ENCODE measurements at places on chromosomes 16 and 17.

DNA sequence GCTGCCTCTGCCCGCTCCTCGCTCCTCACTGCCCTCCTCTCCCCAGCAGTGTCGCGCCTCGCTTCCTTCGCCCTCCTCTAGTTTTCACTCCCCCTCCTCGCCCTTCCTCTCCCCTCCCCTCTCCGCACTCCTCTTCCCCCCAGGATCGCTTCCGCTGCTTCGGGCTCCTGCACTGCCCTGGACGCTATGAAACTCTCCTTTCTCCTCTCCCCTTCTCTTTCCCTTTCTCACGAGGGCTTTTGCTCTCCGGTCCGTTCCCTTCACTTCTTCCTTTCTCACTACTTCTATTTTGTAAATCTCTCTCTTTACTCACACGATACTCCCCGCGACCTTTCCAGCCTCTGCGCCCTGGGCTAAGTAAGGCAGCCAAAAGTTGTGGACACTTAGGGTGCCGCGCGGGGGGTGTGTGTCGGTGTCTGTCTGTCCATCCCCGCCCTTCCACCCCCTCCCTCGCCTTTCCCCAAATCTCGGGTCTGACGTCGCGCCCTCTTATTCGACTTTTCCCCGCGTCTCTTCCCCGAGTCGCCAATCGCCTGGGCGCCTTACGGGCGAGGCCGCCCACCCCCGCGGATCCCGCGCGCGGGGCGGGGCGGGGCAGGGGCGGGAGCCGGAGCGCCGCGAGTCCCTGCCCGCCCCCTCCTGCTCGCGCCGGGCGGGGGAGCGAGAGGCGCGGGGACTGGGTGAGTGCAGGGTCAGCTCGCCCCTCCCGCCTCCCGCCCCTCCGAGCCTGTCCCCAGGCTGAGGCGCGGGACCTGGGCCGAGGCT lies at the start of gene IRX3:
Gene IRX3 (minus strand): TSS at position 422 of the 765 bp plus-strand sequence. CDS start 737 bp downstream, outside the sequence.
- no peak for DNase-seq

DNA sequence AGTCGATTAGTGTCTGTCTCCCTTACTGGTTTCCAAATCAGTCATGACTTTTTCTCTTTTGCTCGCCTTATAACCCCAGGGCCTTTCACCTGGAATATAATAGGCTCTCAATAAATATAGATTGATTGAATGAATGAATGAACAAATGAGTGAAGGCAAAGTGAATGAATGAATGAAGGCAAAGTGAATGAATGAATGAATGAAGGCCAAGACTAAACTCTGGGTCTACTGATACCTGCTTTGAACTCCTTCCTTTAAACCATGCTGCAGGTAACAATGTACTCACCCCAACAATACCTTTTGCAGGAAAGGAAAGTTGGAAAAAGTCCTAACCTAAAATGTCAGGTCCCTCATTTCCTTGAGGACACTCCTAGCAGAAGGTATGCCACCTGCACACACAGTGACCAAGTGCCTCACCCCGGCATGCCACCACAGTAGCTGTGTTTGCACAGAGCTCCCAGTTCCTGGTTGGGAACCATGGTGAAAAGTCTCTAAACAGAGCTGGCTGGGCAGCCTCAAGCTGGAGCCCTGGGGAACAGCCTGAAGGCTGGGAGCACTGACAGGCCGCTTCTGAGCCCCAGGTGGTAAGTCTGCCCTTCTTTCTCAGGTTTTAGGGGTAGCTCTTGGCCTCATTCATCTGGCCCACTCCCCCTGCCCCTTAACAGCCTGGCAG lies 42.7 kb upstream of the ANKFN1 start:
- DNase-seq, result no peak

DNA sequence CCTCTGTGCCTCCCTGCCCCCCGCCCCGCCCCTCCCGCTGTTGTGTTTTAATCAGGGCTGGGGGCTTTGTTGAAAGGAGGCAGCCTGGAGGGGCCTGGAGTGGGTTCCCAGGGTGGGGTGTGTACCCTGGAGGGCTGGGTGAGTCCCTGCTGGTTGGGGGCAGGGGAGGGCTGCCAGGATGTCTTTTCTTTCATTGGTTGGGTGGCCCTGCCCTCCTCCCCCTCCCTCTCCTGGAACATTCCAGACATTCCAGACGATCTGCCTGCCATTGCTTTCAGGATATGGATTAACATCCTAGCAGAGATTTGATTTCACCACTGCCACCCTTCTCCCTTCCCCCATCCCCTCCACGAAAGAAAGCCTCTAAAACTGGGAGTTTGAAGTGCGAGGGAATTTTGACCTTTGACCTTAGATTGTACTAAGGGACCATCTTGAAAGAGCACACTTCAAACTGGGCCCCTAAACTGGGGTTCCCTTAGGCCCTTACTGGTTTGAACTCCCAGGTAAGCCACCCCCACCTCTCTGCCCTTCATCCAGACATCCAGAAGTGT lies 25.3 kb downstream of the IGF2BP1 start:
- DNase-seq, result no peak

DNA sequence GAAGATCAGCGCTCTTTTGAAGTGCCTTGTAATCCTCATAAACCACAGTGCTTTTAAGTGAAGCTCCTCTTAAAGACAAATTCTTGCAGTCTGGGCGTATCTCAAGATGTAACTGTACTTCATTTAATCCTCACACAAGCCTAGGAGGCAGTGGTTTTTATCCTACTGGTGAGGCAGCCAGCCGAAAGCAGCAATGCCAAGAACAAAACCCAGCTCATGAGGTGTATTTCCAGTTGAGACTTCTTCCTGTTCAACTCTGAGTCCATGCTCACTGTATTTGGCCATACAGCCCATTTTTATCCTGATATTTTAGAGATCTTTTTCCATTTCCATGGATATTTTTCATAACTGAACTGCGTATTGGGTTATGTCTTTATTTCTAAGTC lies 13.7 kb downstream of the CTRB2 start:
- no peak for DNase-seq

DNA sequence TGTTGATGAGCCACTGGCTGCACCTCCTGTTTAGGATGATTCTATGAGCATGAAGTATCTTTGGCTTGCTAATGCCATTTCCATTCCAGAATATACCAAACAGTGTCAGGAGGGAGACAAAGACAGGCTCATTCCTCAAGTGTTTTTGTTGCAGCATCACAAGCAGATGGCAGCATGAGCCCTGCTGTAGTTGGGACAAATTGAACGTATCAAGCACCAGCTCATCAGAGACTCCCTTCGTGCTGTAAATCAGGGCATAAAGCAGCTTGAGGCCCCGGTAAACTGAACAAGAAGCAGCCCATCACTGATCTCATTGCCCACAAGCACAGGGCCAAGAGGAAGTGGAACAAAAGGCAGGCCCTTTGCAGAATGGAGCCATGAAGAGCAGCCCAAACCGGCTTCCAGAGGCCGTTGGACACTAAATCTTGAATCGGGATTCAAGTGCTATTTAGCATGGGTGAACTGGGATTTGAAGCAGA lies 45.9 kb upstream of the HS3ST3A1 start:
- no peak for DNase-seq

- no peak for DNase-seq
Measured at GRCh38 chr17:81367171-81367570, 28.1 kb upstream of the BAHCC1 start.

DNA sequence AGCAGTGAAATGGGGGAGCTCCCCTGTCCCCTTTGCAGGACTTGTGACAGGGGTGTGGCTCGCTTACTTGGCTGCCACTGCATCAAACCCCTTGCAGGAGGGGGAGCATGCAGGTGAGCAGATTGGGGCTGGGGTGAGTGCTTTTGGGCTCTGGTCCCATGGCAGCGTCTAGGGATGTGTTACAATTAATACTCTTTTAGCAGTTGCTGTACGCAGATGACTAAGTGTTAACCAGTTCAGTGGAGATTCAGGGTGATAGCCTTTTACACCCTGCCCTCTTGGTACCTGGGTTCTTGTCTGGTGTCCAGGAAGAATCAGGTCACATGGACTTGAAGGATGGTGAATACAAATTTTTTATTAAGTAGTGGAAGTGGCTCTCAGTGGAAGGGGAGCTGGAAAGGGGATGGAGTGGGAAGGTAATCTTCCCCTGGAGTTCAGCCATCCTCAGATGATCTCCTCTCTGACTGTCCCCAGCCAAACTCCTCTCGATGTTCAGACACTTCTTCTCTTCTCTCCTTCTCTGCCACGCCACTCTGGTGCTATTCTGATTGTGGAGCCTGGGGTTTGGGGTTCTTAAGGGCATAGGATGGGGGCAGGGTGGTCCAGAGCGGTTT lies 100.1 kb downstream of the MARF1 start:
- no peak for DNase-seq

GRCh38 chr17:41594363-41594915 lies 7.7 kb upstream of the KRT14 start:
- no peak for DNase-seq

DNA sequence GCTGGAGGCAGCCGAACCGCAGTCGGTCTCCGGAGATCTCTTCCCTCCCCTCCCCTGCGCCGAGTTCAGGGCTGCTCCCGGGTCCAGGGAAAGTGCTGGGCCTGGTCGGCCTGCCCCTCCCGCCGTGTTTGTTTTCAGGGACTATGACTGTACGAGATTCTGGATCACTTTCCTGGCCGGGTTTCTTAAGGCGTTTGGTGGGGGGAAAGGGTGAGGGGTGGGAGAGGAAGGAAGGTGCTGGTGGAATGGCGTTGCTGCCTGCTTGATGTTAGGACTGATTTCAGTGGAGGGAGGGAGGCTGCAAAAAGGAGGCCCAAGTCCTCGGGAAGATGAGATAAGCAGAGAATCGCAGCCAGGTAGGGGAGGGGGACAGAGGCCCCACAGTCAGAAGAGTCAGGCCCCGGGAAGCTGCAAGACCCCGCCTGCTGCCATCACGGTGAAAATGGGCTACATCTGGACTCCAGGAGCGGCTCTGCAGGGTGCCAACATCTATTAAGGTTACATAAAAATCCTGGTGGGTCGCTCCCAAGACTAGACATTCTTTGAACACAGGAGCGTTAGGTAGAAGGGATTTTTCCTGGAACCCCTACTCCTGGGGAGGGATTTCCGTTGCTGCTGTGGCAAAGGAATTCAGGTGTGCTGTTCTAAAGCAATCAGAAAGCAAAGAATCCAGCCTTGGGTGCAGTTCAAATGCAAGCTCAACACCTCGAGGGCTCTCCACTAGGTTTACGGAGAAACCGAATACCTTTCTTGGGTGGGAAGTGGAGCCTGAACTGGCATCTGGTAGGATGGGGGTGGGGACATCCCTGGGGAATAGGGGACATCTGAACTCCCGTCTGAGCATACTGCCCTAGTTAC lies 1.2 kb downstream of the ARHGAP44 start:
- DNase-seq, result no peak

DNA sequence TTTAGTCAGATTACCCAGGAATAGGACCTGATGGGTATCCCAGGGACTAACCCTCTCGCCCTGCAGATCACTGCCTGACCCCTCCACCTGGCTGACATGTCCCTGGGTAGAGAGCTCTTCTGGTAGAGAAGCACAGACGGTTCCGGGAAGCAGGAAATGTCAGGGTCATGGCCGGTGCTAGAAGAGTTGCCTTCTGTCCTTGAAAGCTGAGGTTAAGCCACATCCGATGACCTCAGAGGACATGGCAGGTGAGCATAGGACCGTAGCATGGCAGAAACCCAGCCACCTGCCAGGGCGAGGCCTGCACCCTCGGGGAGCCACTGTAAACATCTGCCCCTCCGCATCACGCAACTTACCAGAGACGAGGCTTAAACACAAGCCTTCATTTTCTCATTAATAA lies 483.7 kb downstream of the SOX9 start:
- DNase-seq, result no peak

DNA sequence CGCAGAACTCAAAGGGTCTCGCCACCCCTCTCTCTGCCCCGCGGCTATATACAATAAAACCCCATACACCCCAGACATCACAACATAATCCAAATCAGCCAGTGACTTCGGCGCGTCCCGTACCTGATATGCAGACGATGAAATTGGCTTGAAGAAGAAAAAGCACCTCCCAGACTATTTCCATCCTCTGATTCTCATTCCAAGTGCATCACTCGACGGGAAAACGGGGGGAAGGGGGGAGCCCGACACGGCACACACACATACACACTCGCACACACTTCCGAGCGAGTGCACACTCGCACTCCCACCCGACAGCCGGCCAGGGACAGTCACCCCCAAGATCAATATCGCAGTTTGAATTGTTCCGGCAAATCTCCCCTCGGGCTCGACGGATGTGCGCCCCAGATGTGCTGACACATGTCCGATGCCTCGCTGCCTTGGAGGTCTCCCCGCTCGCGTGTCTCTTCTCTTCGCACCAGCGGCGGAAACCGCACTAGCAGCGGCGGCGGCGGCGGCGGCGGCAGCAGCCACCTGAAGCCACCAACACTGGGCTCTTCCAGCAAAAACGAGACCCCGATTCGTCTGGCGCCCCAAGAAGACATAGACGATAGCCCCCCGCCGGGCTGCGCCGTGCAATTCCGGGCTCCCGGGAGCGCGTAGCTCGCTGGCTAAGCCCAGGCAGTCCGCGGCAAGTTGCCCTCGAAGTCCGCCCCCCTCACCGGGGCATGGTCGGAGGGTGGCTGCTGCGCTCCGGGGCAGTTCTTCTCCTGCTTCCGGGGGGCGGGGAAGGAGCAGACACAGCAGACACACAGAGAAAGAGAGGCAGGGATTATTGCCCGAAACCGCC lies 688 bp downstream of the CA10 start:
- DNase-seq, result peak; percentile 3

DNA sequence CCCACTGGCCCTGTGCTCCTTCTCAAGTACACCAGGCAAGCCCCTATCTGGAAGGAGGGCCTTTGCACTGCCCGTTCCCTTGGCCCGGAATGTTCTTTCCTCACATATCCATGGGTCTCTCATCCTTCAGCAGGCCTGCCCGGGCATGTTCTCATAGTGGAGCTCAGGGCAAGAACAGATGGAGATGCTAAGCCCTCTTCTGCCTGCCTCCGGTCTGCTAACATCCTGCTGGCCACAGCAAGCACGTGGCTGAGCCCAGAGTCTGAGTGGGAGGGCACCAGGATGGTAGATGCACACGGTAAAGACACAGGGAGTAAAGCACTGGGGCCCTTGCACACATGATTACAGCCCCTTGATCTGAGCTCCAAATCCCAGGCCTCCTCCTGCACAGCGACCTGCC lies 19.8 kb upstream of the ANKRD40CL start:
- no peak for DNase-seq

DNA sequence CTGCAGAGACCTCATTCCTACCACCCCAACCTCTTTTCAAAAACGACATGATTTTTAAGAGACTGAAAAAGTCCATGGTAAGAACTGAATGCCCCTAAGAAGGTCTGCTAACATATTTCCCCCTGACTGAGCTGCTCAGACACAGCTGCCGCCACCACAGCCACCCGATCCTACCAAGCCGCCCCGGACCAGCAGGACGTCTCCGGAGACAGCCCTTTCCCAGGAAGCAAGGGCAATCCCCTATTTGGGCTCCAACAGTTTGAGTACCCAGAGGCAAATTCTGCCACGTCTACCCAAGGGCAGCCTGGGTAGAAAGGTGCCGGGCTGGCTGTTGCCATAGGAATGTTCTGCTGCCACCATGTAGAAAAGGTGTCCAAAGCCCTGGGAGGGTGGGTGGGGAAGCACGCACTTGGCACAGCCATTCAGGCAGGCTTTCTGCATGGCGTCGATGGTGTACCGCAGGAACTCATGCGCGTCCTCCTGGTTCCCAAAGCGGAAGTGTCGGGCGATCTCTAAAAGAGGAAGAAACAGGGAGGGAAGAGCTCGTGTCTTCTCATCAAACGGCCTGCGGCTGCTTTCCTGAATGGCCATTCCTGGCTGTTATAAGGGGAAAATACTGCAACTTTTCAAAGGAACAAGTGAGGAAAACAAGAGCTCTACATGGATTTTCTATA lies 13.6 kb downstream of the USP36 start:
- no peak for DNase-seq

Data from stimulated activated CD4-positive, alpha-beta T cell treated with anti-CD3 and anti-CD28 coated beads, Interleukin-2, amount 100 ng/mL, for 24 hours (primary cell).